Substantia nigra (tissue), 51 donors: ENCODE measurements at places on chromosomes 16 and 17.

DNA sequence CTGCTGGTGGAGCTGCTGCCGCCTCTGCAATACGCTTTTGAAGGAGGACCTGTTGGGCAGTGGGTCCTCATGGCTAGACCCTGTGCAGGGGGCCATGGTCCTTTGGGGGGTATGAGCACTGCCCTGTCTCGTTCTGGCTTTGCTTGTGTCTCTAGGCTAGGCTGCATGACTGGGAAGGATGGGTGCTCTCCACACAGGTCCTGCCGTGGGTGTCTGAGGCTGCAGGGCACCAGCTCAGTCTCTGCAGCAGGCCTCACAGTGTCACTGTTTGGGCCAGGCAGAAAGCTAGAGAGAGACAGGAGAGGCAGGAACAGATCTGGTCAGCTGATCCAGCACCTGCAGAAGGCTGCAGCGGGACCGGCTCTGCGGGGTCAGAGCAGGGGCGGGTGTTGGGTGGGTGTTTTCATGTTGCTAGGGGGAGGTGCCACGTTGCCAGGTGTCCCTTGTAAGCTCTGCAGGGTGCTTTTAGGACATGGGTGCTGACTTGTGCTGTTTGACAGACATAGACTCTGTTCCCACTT lies 111.4 kb downstream of the SNX29 start:
- no peak for DNase-seq

DNA sequence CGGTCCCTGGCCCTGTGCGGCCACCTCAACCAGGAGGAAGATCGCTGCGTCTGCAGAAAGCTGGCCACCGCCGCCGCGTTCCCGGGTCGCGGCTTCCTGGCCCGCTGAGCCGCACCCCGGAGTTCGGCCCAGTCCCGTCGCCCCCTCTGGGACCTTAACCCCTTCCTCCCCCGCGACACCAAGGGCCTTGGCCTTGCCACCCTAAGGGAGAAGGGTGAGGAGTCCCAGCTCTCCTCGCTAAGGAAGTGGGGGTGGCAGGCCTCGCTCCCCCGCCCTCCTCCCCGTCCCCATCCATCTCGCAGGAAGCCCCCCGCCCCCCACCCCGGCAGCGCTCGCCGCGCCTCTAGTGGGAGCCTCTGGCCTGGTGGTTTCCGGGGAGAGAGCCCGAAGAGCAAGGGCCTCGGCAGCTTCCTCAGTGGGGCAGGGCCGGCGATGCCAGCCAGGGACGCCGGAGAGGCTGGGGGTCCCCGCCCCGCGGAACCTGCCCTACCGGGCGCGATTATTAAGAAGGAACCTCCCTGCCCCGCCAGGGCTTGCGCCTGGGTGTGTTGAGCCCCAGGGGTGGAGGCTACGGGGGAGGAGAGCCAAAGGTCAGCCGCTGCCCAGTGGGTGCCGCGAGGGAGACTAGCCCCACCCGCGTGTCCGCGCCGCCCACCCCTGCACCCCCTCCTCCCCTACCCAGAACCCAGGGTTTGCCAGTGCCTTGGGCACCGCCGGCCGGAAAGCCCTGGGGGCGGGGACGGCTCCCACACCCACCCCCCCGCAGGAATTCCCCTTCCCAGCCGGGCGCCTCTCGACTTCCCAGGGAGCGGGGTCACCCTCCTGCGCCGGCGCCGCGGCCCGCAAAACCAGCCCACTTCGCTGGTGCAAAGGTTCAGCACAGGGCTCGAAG lies 6.8 kb downstream of the CBX4 start:
- no peak for DNase-seq

- no peak for DNase-seq
Measured at GRCh38 chr17:50165867-50166517, at the start of gene SGCA. TSS of gene SGCA (plus strand) at chr17:50166005. CDS start at chr17:50166041, 36 bp downstream.

- no peak for DNase-seq
Measured at GRCh38 chr16:649631-650030, 466 bp downstream of the WDR90 start.

DNA sequence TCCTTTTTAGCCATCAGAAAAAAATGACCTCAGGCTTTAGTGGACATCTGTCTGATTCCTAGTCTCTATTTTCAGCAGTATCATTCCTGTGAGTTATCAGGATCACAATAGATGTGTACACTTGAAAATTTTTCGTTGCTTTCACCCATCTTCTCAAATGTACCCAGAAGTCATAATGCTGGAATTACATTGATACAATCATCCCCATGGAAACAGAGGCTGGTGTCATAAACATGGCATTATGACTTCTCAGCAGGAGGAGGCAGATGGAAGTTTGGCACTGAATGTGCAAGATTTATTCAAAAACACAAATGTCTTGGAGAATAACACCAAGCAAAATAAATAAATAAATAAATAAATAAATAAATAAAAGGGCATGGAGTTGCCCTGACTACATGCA lies 292.5 kb downstream of the PHKB start:
- DNase-seq, result no peak

- no peak for DNase-seq
Measured at GRCh38 chr16:66522816-66523590, 26.9 kb downstream of the TK2 start.

DNA sequence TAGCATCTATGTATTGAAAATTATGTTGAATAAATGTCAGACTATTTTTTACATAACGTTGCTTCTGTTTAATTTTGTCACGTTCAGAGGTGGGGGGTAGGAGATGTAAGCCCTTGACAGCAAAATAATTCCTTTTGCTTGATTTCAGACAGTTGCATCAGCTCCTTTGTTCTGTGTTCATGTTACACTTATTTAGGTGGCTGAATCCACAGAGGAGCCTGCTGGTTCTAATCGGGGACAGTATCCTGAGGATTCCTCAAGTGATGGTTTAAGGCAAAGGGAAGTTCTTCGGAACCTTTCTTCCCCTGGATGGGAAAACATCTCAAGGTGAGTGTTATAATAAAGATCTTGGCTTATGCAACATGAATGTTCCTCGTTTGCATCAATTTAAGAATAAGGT lies 4.5 kb downstream of the HERPUD1 start:
- no peak for DNase-seq

DNA sequence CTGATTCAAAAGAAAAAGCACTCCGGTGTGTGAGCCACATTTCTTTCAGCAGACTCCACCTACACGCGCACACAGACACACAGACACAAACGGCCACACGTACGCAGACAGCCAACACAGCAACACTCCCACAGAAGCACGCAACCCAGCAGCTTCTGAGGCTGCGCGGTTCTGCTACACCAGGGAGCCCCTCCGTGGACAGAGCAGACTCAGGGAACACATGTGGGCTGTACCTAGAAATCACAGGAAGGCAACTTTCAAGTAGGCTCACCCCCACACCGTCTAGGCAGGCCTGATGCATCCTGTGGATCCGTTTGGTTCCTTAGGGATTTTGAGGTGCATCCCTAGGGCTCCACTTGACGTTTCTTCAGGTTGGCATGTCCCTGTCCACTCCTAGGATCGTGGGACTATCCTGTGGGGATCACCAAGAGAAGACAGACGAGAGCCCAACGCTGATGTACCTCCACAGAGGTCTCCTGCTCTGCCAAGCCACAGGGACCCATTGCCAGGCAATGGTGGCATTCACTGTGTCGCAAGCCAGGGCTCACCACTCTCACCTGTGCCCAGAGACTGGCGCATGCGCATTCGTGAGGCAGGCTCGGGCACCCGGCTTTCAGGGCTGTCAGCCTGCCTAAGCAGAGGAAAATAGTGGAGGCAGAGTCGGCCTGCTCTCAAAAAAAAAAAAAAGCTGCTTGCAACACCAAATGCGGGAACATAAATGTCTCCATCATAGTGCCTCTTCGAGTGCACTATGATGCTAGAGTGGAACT lies 2333.3 kb downstream of the TP53TG3F start:
- no peak for DNase-seq

DNA sequence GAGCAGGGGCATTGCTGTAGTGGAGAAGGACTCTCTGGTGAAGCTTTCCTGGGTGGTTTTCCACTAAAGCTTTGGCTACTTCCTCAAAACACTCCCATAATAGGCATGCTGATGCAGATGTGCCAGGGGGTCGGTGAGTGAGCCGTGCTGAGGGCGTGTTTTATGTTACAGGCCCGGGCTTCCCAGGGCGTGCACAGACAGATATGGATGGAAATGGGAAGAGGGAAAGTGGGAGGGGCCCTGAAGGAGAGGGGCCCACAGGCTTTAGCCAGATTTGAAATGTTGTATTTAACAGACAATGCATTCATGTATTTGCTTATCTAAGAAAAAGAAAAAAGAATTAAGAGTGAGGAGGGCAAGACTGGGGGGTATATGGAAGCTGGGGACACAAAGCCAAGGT lies 56.3 kb downstream of the IL21R start:
- no peak for DNase-seq

GRCh38 chr16:55968221-55968620 lies 93.0 kb upstream of the CES5A start:
- DNase-seq, result no peak

DNA sequence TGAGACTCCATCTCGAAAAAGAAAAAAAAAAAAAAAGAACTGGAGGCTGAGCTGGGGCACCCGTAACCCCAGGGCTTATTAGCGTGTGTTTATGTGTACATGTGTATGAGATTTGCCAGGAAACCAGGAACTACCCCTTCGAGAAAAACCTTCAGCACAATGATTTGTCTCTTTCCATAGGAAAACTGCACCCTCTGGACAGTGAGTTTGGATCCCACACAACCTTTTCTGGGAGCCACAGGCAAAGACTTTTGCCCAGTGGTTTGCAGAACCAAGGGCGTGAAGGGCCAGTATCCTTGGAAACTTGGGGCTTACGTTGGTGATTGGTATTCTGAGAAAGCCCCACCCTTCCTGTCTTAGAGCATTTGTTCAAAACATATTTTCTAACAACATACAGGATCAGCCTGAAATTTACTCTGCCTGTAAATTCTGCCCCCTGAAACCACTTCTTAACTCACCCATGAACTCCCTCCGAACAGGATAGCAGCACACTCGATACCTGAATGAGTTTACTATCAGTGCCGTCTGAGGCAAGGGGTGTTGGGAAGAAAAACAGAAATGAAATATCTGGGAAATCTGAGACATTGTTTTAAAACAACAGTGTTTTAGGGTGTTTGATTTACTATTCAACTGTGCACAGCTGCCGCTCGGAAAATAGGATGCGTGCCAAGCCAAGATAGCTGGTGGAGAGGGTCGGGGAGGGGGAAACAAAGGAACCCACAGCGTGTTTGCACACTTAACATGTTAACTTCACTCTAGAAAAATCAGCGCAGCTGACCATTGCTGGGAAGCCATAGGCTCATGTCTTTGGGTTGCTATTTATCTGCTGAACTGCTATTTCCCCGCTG lies 40.2 kb upstream of the MAF start:
- no peak for DNase-seq

DNA sequence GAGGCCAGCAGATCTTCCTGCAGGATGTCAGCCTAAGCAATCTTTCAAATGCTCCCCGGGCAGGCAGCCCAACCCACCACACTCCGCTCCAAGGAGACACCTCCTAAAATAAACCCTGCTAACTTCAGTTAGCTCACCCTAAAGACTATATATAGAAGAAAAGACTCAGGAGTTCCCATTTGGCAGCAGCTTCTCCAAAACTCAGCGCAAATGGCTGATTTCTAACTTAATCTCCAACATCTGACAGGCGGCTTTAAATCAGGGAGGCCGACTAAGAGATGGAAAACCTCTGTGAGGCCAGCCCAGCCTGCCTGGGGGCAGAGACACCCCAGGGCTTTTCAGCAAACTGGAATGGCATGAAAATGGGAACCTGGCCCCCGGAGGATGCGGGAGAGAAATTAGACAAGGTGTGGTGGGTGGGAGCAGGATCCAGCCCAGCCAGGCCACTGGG lies 91.6 kb downstream of the XYLT1 start:
- DNase-seq, result no peak

DNA sequence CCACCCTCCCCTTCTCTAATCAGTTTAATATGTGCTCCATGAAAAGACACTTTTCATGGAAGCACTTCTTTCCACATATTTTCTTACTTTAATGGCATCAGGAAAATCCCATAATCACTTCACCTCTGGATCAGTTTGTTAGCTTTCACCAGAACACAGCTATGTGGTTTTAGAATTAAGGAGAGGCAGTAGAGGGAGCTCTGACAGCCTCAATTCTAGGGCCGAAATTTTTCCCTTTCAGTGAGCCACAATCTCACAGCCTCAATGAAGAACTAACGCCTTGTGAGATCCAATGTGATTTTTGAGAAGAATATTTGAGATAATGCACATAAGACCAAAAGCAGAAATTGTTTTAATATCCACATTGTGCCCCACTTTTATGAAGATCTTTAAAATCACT lies 1494.0 kb upstream of the CDH8 start:
- no peak for DNase-seq

GRCh38 chr17:57534863-57535248 lies 210.2 kb downstream of the CCDC182 start:
- no peak for DNase-seq

DNA sequence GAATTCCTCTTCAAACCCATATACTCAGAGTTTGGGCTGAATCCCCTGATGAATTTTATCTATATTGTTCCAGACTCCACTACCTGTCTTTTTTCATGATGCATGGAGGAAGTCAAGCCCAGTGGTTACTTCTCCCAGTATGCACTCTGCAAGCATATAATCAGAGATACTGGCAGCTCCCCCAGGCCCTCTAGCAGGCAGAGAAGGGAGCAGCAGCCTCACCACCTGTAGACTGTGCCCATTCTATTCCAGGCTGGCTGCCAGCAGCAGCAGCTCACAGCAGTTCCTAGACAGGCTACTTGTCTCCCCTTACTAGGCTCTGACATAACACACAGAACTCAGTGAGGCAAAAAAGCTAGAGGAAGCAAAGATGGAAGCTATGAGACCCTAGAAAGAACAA lies 3.4 kb downstream of the MKS1 start:
- no peak for DNase-seq

DNA sequence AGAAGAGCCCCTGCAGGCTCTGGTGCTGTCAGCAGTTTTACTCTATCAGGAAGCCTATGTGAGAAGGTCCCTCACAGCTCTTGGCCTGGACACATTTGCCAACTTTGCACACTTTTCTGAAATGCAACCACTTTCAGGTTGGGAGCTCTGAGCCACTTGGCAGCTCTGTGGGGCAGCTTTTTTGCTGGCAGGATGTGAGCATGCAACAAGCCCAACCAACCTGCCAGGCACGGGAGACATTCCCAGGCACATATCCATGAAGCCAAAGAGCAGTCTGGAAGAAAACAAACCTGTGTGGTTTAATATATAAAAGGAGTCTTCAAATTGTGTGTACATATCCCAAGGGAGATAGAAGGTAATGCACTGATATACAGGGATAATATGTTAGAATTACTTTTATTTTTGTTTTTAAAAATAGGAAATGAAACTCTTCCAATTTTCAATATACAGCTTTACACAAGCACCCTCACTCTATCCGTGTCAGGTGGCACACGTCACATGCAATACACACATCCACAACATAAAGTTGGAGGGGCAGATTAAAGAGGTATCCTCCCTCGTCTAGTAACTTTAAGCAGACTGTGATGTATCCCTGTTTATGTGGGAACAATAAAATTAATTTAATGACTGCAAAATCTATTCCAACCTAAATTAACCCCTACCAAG lies 57.4 kb upstream of the COX10 start:
- DNase-seq, result no peak

GRCh38 chr17:49258394-49258793 lies 27.8 kb upstream of the PHOSPHO1 start:
- DNase-seq, result no peak

DNA sequence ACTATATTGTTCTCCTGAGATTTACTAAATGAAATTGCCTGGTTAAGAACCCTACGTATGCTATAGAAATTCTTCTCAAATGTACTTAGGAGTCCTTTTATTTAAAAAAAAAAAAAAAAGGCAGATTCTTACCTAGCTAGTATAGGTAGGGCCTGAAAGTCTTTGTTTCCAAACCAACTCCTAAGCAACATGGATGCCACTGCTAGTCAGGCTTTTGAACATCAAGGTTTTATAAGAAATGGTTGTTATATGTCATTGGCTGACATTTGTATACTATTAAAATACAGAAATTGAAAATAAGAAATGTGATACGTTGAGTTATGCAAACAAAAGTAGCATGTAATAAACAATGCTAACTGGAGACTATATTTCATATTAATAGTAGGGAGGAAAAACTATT lies 1.2 kb downstream of the EVI2A start:
- DNase-seq, result no peak
